ENCODE measurements at places on chromosomes 13 and 19. TPM values are rescaled to one million over a fixed set of nuclear protein-coding genes. Genes with fewer than 3 reads are reported as not detected.

The FAM124A gene
- total RNA-seq = 1.7 TPM

The RFC3 gene
- 23.5 TPM for total RNA-seq

The SLC25A41 gene
- total RNA-seq = 0.24 TPM

The PNMA8B gene
- total RNA-seq = not detected

The MRPL54 gene
- 64.6 TPM for total RNA-seq

The INSR gene
- total RNA-seq = 2.6 TPM

The EPSTI1 gene
- 0.10 TPM for total RNA-seq

The BEST2 gene
- not detected for total RNA-seq

The EXOSC5 gene
- 101 TPM for total RNA-seq

The GPR12 gene
- total RNA-seq = not detected

The SEMA6B gene
- total RNA-seq = 4.3 TPM

The SLAIN1 gene
- total RNA-seq = 0.55 TPM

The KL gene
- 0.06 TPM for total RNA-seq

The DAND5 gene
- total RNA-seq = not detected

The ZIM2 gene
- total RNA-seq = not detected

All from A549 treated with RU486 at 1 μM for 4 hours (cell line).